ENCODE measurements at places on chromosomes 12 and 14.

GRCh38 chr12:232731-233614 is 19.0 kb upstream of the SLC6A12 start:
- no peak for DNase-seq

- DNase-seq = no peak
These were observed 173.3 kb downstream of the FOXN3 start for GRCh38 chr14:89243741-89244140.

DNA sequence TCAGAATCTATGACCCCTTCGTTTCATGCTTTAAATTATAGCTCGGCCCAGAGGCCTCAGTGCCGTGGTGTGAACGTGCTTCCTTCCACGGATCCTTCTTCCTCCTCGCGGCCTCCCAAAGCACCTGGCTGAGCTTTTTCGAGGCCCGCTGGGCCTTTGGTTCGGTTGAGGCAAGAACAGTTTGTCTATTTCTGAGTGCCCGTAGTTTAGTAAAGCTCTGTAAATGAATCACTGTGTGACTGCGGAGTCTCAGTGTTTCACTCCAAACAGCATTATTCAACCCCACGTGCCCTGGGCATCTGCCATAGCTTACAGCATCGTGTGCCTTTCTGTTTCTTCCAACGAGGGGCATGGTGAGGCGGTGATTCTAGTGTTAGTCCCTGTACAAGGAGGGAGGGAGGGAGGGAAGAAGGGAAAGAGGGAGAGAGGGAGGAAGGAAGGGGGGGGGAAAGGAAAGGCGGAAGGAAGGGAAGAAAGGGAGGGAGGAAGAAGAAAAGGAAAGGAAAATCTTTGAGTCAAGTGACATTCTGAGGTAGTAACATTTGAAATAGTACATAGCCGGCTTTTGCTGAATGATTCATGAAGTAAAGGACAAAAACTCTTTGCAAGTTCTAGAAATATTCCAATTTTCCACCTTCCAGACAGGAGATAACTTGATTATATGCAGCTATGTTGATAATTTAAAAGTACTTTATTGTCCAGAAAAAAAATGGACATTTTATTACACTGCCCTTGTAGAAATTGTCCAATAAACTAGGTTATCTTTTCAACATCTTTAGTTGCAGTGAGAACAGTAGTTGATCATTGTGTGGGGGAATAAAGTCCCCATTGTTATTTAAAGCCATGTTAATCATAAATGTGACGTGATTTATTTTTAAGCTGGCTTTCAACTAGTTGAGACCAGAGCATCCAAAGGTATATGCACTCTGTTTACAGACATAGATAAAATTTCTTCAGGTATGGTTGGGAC is 1.2 kb upstream of the TRIM9 start:
- no peak for DNase-seq

DNA sequence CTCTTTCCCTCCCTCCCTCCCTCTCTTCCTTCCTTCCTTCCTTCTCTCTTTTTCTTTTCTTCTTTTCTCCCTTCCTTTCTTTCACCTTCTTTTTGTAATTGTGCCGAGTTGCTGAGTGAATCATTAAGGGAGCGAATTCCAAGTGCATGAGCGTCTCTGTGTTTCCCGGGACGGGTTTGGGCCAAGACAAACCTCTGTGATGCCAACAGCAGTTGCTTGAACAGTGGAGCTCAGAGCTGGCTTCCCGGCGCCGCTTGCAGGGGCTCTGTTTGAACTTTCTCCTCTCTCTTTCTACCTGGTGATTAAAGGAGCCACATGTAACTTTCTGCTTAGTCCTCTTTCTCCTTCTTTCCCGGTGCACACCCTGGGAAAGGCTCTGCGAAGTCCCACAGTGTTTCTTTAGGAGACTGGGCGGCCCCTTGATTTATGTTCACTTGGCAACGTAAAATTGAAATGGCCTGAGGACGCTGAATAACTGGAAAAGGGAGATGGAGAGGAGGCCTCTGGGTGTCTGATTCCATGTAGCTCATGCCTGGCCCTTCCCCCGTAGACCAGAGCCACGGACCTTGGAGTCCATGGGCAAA is 33.7 kb upstream of the MAP1LC3B2 start:
- DNase-seq = no peak

- DNase-seq = no peak
These were observed 595.5 kb downstream of the GALC start for GRCh38 chr14:87397499-87397898.

DNA sequence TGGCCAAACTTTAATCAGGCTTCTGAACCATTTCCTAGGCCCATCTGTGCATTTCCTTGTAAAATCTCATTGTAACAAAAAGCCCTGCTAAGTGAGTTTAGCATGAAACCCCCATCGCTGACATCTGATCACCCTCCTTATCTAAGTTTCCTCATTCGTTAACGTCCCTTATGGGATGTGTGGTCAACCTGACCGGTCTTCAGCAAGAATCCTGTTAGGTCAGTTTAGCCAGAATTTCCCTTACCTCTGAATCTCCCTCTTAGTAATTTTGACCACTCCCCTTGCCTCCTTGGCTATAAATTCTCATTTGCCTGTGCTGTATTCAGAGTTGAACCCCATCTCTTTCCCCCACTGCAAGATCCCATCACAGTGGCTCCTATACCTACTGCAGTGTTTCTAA is 239.3 kb downstream of the RMST start:
- DNase-seq = no peak

DNA sequence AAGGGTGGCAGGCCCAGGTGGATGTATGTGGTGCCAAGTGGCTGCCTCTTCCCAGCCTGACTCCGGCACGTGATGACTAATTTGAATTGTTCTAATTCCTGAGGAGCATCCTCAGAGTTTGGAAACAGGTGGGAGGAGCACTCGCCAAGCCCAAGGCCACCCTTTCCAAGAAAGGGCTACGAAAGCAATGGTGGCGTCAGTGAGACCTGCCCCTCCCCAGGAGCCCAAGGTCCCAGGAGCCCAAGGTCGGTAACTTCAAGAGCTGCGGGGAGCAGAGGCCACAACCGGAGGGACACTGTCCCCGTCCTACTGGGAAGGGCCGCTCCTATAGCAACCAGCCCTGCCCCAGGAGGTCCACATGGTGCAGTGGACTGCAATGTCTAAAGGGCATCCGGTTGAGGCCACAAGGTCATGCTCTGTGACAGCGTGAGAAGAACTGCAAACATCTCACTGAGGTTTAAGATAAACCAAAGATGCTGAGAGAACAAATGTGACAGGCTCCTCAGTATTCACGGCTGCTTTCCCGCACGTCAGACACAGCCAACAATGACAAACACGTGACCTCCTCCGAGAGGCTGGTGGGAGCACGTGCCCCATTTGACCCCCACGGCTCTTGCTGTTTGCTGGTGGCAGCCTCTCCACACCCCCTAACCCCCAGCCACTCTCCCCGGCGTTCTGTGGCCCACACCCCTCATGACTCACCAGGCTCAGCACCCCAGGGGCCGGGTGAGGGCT is 79.6 kb downstream of the ITPK1 start:
- no peak for DNase-seq

GRCh38 chr12:113591480-113591974 is 119.9 kb upstream of the LHX5 start:
- DNase-seq = no peak

GRCh38 chr14:74954947-74955228 is 509 bp downstream of the PGF start:
- DNase-seq = no peak

- DNase-seq = no peak
These were observed 41.0 kb downstream of the HECTD4 start for GRCh38 chr12:112341046-112341825.

DNA sequence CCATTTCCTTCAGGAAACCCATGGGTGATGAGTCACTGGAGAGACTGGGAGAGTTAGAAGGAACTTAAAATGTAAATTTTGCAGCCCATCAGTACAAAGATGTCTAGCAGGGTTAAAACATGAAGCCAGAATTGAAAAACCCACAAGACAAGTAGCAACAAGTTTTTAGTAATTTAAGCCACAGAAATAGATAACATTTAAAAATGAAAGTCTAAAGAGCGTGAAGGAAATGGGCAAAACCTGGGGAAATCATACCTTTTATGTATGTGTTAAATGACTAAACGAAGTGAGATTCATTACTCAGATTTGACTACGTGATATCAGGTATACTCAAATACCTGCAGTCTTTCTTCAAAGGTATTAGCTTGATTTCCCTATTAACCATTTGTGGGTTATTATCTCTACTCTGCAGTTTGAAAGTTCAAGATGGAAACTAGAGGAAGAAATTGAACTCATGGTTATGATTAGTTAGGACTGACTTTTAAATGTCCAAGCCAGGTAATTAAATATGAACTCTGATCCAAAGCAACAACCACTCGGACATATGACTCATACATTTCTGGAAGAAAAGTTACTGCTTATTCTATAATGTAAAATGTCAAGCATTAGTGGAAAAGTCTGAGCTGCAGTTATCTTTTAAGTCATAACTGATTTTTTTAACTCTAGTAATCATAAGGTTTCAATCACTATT is 84.1 kb downstream of the ITPR2 start:
- no peak for DNase-seq

GRCh38 chr12:92582893-92583292 is 119.9 kb upstream of the PLEKHG7 start:
- DNase-seq = no peak
